Activated CD8-positive, alpha-beta memory T cell treated with anti-CD3 and anti-CD28 coated beads for 1 hour (primary cell): ENCODE measurements at places on chromosomes 3 and 15.

DNA sequence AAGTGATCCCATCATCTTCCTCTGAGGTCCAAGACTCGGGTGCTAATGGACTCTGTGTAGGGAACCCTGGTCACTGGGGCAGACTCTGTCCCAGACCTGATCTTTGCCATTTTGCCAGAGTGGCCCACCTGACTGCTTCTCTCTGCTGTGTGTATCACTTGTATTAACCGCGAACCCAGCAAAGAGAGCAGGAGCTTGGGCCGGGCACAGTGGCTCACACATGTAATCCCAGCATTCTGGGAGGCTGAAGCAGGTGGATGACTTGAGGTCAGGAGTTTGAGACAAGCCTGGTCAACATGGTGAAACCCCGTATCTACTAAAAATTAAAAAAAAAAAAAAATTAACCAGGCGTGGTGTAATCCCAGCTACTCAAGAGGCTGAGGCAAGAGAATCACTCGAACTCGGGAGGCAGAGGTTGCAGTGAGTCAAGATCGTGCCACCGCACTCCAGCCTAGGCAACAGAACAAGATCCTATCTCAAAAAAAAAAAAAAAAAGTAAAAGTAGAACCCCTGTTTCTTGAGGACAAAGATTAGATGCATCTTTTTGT lies 32.9 kb upstream of the CYP11A1 start:
- DNase-seq = no peak

DNA sequence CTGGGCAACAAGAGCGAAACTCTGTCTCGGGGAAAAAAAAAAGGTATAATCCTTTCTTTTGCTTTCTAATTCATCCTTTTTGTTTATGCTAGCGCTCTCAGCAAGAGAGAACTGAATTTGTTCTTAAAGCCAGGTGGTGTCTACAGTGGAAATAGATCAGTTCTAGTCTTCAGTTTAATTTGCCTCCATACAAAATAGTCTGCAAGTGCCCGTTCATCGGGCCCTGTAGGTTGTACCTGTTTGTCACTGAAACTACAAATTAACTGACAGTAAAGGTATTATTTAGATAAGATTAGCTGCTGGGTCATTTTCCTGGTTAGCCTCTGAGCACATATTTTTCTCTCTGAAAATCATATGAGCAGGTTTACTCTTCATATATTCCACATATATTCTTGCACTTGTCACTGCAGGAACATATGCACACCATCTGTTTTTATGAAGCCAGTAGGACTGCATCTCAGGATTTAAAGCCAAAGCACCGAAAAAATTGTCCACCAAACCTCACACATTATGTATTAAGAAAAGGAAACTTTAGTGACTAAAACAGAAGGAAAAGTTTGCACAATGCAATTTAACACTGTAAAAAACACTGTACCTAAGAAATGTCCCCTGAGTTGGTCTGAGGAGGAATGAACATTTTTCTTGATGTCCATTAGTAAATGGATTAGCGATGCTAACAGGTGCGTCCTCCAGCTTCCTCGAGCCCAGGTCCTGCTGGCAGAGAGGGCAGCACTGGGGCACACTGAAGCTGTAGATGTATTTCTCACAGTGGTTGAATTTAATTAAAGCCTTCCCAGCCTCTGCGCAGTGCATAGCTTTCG lies 437 bp downstream of the MKRN2OS start:
- DNase-seq = no peak

GRCh38 chr3:192727032-192727847 lies at the start of gene FGF12:
TSS of gene FGF12 (minus strand) at chr3:192727541.
- no peak for DNase-seq

DNA sequence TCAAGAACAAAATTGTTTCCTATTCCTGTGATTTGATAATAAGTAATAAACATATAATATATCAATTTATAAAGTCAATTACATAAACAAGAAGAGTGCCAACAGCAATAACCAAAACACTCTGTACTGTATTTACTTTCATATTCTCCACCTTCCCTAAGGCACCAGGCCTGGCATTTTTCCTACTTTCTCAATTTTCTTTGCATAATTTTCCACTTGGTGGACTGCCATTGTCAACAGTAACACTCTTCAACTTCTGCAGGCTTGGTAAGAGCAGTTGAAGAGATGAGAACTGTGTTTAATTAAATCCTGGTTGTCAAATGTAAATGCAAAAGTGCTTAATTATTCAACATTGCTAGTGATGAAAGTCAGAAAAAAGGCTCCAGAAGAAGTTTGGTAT lies 229.8 kb upstream of the PLSCR5 start:
- DNase-seq = no peak

DNA sequence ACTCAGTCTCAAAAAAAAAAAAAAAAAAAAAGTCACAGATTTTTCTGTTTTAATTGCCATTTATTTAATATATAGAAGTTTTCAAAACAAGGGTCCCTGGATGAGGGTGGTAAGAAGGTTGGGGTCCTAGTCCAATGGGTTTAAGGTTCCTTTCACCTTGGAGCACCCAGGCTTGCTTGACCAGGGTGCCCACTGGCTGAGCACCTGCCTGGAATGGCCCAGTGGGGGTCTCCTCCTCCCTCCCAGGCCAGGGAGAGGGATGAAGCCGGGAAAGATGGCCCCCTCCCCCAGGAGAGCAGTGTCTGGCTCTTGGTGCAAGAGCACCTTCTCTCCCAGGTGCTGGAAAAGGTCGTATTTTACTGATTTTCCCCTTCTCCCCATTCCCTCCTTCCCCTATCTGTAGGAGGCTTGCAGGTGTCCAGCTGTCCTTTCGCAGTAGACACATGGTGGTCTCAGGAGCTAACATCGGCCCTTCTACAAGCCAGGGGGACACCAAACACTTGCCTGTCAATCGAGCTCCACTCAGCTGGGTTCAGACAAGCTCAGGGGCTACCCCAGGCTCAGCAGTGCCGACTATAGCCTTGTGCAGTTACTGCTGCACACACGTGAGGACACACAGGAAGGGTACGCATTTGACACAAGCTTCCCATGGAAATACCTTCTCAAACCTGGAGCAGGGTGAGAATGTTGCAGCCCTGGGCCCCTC lies 112.3 kb upstream of the KLF13 start:
- DNase-seq = no peak

- no peak for DNase-seq
These were observed 987.2 kb upstream of the ROBO1 start for GRCh38 chr3:80754969-80755368.

DNA sequence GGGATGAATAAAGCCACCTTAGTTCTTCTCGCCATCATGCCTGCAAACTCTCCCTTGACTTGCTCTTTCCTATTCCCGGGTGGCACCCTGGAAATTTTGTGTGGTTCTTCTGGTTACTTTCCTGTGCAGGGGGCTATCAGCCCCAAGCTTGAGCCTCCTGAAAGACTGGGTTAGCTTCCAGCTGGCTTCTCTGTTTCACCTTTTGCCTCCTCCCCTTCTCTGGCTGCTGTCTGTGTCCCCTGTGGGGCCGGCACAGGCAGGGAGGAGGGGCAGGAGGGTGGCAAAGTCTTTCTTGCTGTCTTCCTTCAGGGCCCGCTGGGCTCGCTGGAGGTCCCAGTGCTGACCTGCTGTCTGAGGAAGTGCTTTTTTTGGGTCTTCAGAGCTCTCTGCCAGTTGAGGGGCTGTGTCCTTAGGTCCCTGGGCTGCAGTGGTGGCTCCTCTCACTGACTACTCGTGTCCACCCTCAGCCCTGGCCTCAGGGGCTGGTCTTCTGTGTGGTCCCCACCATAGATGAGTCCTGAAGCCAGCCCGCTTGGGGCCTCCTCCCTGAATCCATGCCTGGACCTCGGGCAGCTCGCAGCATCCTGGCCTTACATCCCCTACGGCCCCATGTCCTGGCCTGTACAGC lies 196.5 kb downstream of the KLF13 start:
- no peak for DNase-seq

DNA sequence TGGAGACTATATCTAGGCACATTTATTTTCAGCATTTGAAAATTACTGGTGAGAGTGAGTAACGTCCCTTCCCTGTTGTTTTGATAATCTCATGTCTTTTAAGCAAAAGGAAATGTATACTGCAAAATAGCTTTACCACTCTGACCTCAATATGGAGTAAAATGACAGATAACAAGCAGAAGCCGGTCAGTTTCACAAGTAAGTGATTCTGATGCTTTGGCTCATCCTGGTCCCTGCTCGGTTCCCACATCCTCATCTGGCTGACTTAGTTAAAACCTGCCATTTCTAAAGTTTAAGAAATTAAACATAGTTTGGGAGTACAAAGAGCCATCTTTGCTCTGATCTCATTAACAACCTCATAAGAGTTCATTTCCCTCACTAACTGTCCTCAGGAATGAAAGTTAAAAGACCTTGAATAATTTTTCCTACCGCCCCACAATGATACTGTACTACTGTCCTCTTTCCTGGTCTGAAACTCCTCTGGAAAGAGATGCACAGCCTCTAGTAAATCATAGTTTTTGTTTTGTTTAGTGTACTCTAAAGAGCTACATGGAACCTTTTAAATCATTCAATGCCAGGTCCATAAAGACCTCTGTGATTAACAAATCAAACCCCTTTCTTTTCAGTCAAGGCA lies 72.3 kb upstream of the ICE2 start:
- DNase-seq = no peak

GRCh38 chr3:61665987-61666386 lies 104.6 kb downstream of the PTPRG start:
- no peak for DNase-seq

DNA sequence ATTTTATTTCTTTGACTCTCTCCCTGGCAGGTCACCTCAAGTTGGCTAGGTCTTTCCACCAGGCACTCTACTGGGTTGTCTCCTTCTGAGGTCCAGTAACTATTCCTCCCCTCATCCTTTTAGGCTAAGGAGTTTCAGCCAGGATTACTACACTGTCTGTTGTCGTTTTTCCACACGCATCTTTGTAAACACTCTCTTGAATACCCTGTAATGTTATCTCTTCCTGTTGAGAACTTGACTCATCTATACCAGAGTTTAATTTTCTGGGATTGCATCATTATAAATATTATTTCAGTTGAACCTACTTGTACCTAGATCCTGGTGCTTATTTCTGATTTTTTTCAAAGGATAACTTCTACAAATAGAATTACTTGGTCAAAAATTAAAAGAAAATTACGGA lies 138.3 kb downstream of the SQOR start:
- no peak for DNase-seq

GRCh38 chr3:3552761-3553160 lies 246.5 kb upstream of the LRRN1 start:
- DNase-seq = no peak

- no peak for DNase-seq
These were observed 74.7 kb upstream of the ATP10A start for GRCh38 chr15:25937796-25938195.

DNA sequence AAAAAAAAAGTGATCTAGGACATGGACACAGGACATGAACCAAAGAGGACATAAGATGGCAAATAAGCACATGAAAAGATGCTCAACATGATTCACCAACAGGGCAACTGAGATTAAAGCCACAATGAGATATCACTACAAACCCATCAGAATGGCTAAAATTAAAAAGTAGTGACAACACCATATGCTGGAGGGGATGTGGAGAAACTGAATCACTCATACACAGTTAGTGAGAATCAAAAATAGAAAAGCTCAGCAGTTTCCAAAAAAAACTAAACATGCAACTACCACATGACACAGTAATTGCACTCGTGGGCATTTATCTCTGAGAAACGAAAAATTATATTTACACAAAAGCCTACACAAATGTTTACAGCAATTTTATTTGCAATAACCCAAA lies 27.9 kb upstream of the ACKR4 start:
- DNase-seq = no peak

DNA sequence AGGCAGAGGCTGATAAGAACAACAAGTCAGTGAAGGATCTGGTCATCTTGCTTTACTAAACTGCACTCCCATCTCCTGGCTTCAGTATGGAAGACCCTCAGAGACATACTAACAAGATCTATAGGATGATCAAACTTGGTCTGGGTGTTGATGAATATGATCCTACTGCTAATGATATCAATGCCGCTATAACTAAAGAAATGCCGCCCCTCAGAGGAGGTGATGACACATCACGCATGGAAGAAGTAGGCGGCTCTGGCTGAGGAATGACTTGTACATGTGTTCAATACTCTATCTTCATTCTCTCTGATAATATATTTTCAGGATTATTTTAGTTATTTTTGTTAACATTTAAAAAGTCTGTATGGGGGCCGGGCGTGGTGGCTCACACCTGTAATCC lies 17.5 kb upstream of the EIF2B5 start:
- DNase-seq = no peak

DNA sequence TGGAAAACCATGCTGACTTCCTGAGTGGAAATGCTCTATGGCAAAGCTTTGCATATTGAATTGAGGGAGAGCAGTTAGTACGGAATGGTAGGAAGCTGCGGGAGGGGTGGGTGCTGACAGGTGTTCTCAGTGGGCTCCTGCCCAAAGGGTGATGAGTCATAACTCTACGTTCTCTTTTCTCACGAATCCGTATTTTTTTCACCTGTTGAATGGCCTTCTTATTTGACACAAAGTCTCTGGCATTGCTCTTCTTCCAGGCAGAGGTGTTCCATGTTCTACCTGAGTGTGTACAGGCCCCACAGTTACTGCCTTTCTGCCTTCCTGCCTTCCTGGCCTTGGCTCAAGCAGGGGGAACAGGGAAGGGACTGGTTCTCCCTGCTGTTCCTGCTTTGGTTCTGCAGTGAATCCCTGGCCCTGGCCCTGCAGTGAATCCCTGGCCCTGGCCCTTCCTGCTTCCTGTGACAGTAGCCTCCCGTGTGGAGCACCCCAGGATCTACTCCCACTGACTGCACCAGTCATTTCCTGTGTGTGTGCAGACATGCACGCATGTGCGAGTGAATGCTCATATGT lies 31.9 kb downstream of the TRAK1 start:
- DNase-seq = no peak

GRCh38 chr3:64681827-64682226 lies 6.0 kb downstream of the ADAMTS9 start:
- no peak for DNase-seq
